Hematopoietic multipotent progenitor cell treated with erythropoietin and hydrocortisone succinate and interleukin-3 and kit ligand, for 4 days (in vitro differentiated cells): ENCODE measurements at places on chromosomes 3 and 15.
A peak's percentile ranks its signal among the peaks of the same experiment; 100 is the strongest.

DNA sequence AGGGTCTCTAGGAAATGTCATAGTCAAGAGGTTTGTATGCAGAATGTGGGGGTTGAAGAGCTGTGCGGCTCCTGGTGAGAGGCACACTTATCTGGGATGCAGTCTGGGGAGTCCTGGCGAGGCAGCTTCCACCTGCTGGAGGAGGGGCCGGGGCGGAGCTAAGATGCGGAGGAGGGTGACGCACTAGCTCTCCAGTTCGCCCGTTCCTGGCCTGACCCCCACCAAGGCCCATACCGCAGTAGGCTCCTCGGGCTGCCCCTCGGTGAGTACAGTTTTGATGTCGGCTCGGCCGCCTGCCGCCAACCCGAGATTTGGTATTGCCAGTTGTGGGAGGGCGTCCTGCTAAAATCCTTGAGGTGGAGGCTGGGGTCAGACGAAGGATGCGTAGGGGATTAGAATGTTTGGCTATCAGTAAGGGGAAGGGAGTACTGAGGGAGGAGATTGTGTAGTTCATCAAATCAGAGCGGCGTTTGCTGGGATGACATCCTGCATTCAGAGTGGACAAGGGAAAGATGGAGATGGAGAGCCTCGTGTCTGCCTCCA is at the start of gene SCG5:
Gene SCG5, plus strand, starts transcription at position 194 of the 543 bp plus-strand sequence. CDS start 1,883 bp downstream, outside the sequence.
- DNase-seq, result peak; percentile 38

GRCh38 chr15:98956796-98957553 is 50.6 kb downstream of the PGPEP1L start:
- DNase-seq, result no peak

DNA sequence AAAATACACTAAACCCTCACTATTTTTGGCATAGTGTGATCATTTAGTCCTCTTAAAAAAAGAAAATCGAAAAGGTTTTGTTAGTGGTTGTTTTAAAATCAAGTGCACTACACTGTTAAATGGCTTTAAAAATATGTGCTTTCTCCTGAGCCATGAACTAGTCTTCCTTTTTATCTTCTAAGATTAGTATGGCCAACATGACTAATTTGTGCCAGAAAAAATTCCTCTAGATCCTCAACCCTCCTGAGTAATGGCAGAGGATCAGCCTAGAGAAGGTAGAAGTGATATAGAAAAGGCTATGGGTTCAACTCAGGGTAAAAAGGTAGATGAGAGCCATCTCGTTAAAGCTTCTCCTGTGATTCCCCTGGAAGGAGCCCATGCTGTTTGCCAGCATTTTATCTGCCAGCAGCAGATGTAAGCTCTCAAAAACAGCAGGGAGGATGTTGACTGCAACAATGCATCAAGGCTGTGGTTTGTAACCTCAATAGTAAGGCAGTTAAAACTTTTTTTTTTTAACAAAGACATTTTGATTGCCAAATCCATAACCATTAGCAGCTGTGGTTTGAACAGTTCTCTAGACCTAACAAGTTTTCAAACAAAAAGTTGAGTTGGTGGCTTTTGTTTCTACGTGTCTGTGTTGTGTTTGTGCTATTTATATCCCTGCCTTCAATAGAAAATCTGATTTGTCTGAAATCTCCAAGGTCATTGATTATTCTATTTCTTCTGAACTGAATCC is 30.2 kb upstream of the ZNF609 start:
- peak; percentile 97 for DNase-seq

- DNase-seq, result peak; percentile 76
These were observed 517.0 kb upstream of the PPP2R3A start for GRCh38 chr3:135448520-135448919.

DNA sequence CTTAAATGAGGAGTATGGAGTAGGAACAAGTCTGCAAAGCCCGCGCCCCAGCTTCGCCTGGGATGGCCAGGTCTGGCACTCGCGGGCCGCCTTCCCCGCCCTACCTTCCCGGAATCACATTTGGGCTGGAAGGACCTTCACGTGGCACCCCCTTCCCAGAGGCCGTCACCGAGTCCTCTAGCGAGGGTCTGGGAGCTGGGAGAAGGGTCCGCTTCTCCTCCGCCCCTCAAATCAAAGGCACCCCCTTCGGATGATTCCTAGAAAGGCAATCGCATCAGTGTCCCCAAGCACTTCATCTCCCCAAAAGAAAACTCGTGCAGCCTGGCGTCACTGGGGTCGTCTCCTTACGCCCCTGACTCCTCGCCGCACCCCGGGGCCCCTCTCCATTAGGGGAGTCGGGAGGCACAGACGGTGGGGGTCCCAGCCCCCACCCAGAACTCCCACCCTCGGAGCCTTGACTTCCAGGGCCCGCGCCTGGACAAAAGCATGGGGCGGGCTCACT is 380 bp downstream of the MYLK start:
- no peak for DNase-seq

GRCh38 chr15:76208084-76208785 is 103.0 kb downstream of the ETFA start:
- DNase-seq, result no peak

DNA sequence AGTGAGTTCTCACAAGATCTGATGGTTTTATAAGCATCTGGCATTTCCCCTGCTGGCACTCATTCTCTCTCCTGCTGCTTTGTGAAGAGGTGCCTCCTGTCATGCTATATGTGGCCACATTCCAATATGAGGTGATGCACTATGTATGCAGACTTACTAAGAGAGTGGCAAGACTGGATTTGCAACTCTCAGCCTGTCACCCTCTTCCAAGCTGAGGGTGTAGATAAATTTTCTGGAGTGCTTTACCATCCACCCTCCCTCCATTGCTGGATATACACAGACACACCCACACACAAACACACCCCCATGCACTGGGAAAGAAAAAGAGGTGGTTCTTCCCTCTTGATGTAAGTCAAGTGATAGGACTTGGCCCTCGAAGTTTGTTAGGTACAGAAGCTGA is 30.2 kb upstream of the CHMP2B start:
- no peak for DNase-seq

DNA sequence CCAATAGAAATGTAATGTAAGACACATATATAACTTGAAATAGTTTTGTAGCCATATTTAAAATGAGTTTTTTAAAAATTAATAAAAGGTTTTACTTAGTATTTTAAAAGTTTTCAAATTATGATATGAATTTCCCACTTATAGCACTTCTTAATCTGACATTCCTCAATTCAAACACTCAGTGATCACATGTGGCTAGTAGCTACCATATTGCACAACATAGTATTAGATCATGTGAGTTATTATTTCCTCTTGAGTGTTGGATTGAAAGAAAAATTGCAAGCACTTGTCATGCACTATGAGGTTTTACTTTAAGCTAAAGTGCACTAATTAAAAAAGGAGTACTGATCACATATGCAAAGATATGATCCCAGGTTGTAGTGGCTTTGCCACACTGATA is 453.4 kb upstream of the ROBO2 start:
- no peak for DNase-seq

DNA sequence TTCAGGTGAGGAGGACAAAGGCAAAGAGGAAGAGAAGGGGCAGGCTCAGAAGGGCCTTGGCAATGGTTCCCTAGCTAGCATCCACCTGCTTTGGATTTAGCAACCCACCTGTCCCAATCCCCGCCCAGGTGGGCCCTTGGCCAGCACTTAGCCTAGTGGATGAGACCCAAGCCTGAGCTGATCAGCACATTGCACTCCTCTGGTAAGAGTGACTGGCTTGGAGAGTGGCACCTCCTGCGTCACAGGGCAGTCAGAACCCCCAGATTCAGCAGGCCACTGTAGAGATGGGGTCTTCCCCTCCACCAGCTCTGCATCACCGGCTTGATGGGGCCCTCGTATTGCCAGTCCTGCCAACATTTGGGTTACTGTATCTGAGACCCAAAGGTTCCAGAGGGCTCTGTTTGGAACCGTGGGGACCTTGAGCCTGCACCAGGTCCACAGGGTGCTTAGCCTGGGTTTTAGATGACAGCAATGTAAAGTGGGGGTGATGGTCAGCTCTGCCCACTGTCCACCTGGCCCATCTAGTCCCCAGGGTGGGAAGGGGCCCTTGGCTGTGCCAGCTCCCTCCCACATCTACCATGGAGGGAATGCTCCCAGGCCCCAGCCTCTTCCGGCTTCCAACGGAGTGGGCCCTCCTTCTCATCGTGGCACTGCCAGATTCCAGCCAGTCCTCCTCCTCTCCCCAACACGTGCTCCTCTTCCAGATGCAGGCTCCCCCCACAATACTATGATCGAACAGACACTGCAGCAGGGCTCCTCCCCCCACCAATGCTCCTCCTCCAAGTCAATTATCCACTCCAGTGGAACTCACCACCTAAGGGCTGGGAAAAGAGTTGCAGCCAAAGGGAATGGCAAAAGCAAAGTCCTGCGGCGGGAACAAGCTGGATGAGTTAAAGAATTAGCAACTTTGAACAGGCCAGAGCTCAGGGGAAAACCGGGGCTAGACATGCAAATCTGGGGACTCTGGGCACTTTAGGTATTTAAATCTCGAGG is 45.7 kb downstream of the LHFPL4 start:
- no peak for DNase-seq

DNA sequence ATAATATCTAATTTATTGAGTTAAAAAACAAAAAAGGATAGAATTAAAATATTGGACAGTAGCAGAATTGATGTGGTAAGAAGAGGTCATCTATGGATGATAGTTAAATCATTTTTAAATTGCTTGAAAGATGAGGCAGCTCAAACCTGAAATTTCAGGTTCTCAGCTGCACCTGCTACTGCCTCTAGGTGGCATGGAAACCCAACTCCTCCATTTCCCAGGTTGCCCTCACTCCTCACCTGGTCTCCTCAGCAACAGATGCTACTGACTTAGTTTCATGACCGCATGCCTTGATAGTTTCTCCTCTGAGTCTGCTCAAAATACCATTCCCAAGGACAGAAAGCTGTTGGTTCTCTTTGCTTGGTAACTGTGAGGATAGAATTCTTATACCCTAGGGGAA is 148.1 kb downstream of the ABHD5 start:
- no peak for DNase-seq

DNA sequence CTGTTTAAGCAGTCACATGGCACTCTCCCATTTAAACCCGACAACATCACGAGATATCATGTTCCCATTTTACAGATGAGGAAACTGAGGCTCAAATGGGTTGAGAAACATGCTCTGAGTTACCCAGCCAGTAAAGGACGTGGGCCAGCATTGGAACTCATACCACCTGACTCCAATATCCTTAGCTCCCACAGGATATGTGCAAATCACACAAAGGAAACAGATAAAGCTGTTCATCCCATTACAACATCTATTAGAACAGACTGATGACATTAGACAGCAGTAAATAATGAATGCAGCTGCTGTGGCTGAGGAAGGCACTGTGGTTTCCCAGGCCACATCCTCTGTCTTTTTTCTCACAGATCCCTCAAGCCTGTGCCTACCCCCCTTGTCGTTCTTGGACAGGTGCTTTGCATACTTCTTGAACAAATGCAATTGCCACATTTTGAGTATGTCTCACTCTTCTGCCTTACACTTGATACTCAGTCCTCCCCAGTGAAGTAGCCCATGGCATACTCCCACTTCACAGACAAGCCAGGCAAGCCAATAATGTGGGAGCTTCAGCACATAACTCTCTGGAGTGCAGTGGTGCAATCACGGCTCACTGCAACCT is 17.7 kb downstream of the FRMD4B start:
- peak; percentile 88 for DNase-seq

- no peak for DNase-seq
These were observed 82.7 kb downstream of the CD47 start for GRCh38 chr3:108008106-108008505.

DNA sequence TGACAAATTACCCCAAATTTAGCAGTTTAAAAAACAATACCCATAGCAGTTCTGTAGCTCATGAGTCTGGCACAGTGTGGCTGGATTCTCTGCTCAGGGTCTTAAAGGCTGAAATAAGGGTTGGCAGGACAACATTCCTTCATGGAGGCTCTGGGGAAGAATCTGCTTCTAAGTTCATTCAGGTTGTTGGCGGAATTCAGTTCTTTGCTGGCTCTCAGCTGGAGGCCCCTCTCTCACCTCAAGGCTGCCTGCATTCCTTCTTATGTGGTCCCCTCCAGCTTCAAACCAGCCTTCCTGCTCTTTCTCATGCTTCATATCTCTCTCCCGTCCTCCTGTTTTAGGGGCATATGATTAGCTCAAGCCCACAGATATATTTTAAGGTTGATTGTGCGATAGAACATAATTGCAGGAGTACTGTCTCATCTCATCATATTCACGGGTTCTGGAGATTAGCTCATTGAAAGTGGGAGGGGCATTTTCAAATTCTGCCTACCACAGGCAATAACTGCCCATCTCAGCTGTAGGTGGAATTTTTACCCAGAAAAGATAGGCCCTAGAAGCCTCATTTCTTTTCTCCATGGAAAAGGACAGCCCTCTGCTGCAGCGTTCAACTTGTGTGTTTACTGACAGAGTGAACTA is 5.6 kb upstream of the ZBTB47 start:
- no peak for DNase-seq

DNA sequence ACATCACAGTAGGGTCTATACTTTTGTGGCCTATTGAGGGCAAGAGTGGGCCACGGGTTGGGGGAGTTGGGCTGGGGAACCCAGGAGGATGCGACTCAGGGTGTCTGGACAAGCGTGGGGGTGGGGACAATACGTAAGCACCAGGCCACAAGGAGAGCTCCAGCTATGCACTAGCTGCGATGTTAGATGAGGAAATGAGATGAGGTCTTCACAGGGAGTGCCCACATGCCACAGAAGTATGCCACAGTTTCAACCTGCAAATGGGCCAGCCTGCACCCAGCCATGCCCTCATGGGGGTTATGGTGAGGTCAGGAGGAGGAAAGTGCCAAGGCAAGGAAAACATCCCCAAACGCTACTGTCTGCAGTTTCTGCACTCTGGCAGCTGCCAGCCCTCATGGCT is 30.5 kb downstream of the CACNA2D2 start:
- DNase-seq, result no peak

GRCh38 chr15:100723315-100723801 is 121.0 kb downstream of the ASB7 start:
- DNase-seq, result no peak
